ENCODE measurements at places on chromosomes 2 and 18.

DNA sequence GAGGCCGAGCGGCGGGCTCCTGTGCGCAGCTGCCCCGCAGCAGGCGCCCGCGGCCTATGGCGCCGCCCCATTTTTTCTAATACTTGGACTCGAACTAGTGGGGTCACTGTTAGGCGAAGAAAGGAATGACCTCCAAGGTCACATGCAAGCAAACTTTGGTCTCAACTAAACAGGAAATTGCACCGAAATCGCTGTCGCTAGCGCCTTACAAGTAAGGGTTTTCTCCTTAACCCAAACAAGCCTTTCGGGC is 339 bp downstream of the ACAA2 start:
- DNase-seq: no peak

DNA sequence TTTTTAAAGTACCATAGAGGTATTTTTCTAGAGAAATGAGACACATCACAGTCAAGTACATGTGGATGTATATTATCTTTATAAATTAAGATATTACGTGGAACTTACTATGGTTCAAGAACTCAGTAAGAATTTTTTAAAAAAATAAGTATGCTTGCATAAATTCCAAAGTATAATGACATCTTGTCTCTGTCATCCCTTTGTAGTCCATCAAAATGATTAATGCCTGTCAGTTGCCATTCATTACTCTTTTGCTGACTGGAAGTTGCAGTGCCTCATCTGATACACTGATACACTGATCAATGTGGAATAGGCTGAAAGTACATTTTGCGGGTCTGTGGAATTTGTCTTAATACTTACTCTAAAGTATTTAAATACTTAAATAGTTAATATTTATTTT is 177.2 kb downstream of the GALNT13 start:
- no peak for DNase-seq

DNA sequence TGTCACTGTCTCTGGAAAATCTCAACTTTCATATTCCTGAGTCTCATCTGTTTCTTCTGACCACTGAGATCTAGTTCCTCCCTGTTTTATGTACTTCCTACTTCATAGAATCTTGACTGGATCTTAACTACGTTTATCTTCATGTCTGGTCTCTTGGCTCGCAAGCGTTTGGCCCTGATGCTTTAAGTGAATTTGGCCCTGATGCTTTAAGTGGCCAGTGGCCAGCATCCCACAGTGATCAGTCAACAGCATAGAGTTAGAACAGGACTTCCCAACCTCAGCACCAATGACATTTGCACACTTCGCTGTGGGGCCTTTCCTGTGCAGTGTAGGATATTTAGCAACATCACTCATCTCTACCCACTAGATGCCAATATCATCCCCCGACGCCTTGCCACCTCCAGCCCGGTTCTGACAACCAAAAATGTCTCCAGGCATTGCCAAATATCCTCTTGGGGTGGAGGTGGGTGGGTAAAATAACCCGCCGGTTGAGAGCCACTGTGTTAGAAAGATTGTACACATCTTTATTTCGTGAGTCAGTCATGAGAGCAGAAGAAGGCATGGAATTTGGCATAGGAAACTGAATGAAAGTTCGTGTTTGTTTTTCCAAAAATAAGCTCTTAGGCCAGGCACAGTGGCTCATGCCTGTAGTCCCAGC is 12.2 kb downstream of the TM4SF20 start:
- DNase-seq: no peak

DNA sequence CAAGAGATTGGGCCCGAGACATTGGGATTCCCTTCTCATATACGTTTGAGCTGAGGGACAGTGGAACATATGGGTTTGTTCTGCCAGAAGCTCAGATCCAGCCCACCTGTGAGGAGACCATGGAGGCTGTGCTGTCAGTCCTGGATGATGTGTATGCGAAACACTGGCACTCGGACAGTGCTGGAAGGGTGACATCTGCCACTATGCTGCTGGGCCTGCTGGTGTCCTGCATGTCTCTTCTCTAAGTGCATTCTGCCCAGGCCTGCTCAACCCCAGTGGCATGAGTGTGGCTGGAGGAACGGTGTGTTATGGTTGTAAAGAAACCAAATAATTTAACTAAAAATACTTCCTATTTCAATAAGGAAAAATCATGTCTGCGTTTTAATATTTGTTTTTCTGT is 29.9 kb downstream of the CPO start:
- no peak for DNase-seq

GRCh38 chr18:24095976-24096375 is 42.9 kb upstream of the CABYR start:
- no peak for DNase-seq

DNA sequence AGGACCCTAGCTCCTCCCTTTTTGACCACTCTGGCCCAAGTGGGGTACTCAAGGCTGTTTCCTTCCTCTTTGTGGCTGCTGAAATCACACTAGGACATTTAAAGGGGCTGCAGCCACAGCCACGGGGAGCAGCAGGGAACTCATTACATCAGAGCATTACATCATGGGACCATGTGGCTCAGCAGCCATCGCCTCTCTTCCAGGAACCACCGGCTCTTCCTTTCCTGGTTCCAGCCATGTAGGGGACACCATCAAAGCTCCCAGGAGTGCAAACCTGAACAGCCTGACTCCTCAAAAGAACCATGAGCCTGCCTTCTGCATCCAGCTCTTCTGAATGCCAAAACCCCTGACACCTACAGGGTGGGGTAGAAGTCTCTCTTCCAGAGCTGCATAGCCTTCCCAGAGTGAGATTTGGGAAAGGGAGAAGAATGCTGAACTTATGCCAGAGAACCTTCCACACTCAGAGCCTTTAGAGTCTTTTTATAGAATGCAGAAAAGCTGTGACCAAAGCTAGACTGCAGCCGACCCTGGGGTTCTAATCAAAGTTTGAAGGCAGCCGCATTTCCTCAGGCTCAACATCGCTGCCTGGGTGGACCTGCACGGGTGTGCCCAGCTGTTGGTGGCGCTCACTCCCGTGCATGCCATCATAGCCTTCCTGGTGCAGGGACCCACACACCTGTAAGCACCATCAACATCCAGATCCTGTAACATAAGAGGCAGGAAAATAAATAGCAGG is 121.7 kb downstream of the KLHL29 start:
- no peak for DNase-seq

GRCh38 chr2:121705958-121706357 is 30.7 kb downstream of the NIFK start:
- DNase-seq: no peak

- no peak for DNase-seq
Observed at GRCh38 chr2:191983591-191983990, 136.7 kb upstream of the CAVIN2 start.

DNA sequence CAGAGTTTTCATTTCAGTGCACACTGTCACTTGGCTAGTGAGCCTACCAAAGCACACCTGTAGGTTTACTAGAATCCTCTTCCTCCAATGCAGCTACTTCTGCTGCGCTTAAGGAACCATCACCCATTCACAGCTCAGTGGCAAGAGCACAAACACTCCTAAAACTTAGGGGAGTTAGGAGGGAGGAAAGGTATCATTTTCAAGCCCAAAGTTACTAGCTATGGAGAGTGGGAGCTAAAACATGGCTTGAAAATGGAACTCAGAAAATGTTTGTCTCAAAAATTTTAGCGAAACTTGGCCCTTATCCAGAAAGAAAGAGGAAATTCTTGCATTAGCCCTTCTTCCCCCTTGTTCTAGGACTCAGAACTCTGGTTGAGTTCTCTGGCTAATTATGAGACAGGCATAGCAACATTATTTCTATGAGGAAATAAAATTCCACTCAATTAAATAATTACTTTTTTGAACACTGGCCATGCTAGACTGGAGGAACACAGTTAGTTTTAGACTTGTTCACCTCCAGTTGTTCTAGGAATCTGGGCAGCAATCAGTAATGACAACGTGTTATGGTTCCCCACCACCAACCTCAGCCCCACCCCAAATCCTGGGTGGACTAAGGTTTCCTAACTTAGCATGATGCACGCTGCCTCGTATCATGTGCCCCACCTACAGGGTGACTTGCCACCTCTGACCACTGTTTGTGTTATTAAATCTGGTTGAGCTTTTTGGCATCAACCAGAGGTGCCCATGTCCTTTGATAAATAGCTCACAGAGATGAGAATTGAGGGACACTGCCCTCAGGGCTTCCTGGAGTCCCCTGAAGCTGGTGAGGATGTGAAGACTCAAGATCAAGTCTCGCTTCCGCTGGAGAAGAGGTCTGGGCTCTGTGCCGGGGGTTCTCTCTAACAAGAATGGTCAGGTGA is 32.8 kb downstream of the LPIN2 start:
- no peak for DNase-seq

DNA sequence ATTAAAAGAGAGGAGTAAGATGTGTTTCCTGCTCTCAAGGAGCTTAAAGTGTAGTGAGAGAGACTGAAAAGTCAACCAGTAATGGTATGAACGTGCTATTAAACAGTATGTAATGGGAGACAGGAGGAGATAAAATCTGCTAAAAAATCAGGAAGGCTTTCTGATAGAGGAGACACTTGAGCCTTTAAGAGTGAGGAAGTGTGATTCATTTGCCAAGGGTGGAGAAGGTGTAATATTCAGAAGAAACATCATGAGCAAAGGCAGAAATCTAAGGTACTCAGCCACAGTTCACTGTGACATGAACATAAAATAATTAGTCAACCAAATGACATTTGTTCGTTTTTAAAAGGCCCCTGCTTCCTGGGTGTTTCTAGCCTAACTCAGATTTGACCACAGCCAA is 137.8 kb upstream of the SKOR2 start:
- DNase-seq: no peak

DNA sequence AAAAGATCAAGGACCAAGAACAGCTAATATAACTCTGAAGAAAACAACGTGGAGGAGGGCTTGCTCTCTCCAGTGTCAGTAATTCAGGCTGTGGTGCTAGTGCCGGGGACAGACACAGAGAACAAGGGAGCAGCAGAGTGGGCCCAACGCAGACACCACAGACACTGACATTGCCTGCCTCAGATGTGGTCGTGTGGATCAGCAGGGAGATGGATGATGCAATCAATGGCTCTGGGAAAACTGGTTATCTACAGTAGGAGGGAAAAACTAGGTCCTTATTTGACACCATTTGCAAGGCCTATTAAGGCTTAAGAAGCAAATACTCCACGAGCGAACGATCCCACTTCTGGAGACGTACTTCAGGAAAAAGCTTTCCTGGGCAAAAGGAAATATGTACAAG is 36.1 kb downstream of the HDLBP start:
- DNase-seq: no peak

DNA sequence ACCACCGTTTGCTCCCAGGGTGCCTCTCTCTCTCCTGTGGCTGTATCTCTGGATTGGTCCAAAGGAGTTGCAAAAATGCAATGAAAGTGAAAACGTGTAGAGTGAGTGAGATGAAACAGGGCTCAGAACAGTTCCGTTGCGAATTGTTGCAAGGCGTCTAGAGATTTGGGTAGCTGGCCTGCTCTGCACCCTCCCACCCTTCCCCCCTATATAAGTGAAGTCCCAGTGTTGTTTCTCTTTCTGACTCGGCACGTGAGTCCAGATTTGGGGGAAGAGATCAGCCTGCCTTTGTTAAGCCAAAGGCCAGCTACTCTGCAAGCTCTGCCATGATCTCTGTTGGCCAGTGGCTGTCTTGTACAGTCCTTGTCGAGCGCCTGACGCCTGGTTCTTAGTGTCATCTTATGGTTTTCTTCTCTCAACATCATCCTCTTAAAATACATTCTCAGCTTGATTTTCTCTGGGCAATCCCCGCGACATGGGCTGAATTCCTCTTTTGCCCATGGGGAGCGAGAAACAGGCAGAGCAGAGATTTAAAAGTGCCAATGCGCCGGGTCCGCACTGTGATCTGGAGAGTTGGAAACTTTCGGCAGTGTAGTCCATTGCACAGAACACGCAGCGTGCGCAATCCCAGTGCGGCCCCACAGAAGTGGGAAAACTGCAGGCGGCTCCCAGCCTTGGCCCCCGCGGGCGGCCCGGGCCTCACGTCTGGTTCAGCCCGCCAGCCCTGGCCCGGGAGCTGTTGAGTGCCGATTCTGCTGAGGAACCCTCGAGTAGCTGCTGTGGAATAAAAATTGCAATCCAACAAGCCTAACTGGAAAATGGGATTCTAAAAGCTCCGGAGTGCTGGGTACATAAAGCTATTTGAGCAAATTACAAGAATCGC is 9.3 kb downstream of the MEIS1 start:
- DNase-seq: no peak

- no peak for DNase-seq
Observed at GRCh38 chr2:158321264-158321663, 135.3 kb downstream of the CCDC148 start.

DNA sequence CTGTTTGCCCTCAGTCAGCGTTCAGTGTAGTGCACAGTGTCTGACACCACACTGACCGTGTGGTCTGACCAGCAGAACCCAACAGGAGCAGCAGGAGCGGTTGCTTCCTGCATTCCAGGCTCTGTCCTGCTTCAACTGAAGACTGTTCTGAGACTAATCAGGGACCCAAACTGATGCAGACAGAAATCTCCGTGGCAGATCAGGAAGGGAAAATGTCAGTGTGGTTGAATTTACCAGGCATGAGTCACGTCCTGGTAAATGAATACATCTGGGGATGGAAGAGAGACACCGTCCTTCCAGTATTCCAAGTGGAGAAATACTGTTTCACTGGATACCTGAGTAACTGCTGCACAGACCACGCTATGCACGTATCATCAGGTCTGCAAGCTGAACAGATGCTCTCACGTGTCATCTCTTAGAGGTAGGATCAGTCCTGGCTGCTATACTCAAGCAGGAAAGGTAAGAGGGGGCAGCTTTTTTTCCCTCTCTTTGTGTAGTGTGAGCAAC is 223.6 kb upstream of the EPAS1 start:
- DNase-seq: no peak

GRCh38 chr18:551404-552061 is 28.6 kb upstream of the CETN1 start:
- no peak for DNase-seq

GRCh38 chr2:238159071-238159539 is 335 bp downstream of the ERFE start:
- no peak for DNase-seq

DNA sequence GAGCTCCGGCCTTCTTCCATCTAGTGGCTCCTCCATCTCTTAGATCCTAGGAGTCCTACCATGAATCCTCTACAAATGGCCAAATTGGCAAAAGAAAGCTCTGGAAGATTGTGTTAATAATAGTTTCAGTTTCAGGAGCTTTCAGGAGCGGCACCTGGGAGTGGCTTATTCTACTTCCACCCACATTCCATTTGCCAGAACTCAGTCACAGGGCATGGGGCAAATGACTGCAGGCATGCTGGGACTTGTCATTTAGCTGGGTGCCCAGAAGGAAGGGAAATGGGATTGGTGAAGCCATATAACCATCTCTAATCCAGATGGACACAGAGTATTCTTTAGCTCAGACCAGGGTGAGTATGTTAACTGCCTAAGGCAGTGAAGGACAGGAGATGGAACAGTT is 3.6 kb upstream of the LRATD1 start:
- no peak for DNase-seq

Measured in neural crest cell (in vitro differentiated cells).